ENCODE measurements at places on chromosomes 4 and X. TPM values are rescaled to one million over a fixed set of nuclear protein-coding genes. Genes with fewer than 3 reads are reported as not detected.
A peak's percentile ranks its signal among the peaks of the same experiment; 100 is the strongest.

DNA sequence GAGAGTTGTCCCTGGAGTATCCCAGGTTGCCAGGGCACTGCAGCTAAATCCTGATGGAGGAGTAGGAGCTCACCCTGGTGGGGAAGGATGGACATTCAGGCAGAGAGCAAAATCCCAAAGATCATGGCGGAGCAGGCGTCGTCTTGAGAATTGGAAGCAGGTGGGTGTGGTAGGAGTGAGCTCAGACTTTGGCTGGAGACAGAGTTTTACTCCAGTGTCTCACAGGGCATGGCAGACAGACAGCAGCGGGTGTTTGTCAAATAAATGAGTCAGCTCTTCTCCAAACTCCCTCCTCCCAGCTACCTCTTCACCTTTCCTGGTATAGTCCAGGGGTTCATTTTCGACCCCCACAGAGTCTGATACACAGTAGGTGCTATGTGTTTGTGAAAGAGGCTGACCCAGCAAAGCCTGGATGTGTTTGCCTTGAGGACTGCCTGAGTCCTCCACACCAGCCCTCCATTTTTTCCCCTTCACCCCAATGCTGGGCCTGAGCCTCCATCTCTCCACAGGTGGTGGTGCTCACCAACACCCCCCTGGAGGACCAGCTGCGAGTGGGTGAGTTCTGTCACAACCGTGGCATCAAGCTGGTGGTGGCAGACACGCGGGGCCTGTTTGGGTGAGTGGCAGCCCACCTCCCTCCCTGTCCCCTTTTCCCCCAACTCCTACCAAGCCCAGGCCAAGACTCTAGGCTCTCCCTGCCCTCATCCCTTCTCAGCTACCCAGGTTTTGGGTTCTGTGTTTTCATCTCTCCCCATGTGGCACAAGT, 6.9 kb downstream of the UBA1 start:
- peaks cover 83% of the 10 kb centered on the region for H3K36me3 ChIP-seq
- H3K27me3 ChIP-seq = no peaks in the 10 kb centered on the region
- DNase-seq = peak; percentile 65
- no peak overlapping the region for H3K4me3 ChIP-seq
- peaks cover 18% of the 10 kb centered on the region for H3K4me1 ChIP-seq

DNA sequence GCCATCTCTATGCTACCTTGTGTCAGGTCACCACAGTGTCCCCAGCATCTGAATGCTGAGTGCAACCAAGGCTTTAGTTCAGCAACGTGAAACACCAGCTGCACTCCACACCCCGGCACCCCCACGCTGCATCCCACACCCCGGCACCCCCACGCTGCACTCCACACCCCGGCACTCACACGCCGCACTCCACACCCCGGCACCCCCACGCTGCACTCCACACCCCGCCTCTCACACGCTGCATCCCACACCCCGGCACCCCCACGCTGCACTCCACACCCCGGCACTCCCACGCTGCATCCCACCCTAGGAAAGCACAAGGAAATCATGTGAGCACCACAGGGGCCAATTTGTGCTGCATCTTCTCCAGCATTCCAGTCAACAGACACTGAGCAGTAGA, 199.8 kb upstream of the FRG1 start:
- H3K4me3 ChIP-seq = no peak overlapping the region
- no peak overlapping the region for H3K27ac ChIP-seq
- no peaks in the 10 kb centered on the region for H3K27me3 ChIP-seq
- H3K4me1 ChIP-seq = no peaks in the 10 kb centered on the region

- H3K4me3 ChIP-seq = no peak overlapping the region
- peaks cover 3% of the 10 kb centered on the region for H3K4me1 ChIP-seq
- peaks cover 5% of the 10 kb centered on the region for H3K36me3 ChIP-seq
- peak; percentile 57 for DNase-seq
- no peaks in the 10 kb centered on the region for H3K27me3 ChIP-seq
Measured at GRCh38 chr4:5524446-5525299, 183.7 kb downstream of the EVC2 start.

GRCh38 chrX:67624325-67624724, 80.5 kb downstream of the AR start:
- H3K27me3 ChIP-seq = no peaks in the 10 kb centered on the region
- no peak overlapping the region for H3K4me3 ChIP-seq
- DNase-seq = no peak
- no peaks in the 10 kb centered on the region for H3K36me3 ChIP-seq
- no peaks in the 10 kb centered on the region for H3K4me1 ChIP-seq

DNA sequence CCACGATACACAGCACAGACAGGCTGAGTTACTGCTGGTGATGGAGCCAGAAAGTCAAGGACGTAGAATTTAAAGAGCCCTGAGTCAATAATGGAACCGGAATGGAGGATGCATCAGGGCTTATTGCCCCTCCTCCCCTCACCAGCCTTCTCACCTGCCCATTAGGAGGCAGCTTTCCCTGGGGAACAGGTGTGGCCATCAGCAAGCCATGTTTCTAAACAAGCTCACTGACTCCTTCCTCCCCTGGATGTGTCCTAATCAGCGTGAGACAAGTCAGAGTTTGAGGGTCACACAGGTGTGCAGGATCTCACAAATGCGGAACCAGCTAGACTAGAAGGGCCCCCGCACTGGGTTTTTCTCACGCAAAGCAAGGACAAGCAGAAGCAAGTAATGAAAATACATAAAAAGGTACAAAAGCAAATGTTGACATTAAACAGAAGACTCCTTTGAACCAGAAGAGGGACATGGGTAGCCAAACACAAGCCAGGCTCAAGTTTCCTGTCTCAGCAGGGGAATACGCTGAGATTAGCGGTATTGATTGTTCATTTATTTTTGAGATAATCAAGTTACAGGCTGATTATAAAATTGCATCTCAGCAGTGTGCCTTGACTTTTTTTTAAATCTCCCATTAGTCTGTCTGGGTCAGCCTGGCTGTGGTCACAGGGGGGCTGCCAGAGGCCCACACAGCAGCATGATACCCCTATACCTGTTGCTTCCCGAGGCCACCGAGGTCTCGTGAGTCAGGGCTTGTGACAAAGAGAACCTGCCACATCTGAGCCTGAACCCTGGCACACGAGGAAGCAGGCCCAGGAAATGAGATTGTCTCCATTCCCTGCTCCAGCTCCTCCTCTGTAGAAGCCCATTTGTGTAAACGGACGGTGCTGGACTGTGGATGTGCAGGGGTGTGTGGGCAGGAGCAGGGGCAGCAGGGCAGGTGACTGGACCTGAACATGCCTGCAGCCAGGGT, 37.4 kb downstream of the CCKAR start:
- no peak overlapping the region for H3K4me3 ChIP-seq
- 0 out of 2 replicates have a peak, but pooled peaks cover 3% of the 10 kb centered on the region for H3K27me3 ChIP-seq
- H3K4me1 ChIP-seq = peaks cover 8% of the 10 kb centered on the region

DNA sequence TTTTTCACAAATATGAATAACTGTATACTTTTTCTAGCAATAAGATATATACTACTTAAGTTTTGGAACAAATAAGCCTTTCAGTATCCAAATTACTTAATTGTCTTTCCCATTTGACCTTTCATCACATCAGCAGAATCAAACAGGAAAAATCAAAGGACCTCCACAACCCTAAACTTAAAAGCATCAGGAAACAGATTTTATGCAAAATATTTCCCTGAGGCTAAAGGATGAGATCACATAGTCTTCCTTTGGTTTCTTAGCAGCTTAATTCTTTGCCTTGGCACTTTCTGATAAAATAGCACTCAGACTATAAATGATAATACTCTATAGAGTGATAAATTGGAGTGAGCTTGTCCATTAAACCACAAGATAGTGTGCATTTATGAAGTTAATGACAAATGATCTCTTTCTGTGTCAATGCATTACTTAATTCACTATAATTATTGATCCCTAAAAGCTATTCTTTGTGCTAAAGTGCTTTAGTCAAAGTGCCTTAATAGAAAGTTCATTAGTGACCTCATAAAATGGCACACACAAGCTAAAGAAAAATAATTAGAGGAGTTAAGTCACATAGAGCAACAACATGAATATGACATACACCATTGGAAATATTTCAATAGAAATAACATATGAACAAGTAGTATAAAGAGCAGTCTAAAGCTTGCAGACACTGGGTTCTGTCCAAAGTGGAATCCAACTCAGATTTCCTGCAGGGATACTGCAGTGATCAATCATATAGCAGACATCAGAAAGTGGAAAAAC, 15.7 kb upstream of the NDST3 start:
- no peaks in the 10 kb centered on the region for H3K36me3 ChIP-seq
- no peak overlapping the region for H3K4me3 ChIP-seq
- H3K4me1 ChIP-seq = no peaks in the 10 kb centered on the region
- no peak for DNase-seq
- H3K27ac ChIP-seq = no peak overlapping the region
- H3K27me3 ChIP-seq = no peaks in the 10 kb centered on the region

DNA sequence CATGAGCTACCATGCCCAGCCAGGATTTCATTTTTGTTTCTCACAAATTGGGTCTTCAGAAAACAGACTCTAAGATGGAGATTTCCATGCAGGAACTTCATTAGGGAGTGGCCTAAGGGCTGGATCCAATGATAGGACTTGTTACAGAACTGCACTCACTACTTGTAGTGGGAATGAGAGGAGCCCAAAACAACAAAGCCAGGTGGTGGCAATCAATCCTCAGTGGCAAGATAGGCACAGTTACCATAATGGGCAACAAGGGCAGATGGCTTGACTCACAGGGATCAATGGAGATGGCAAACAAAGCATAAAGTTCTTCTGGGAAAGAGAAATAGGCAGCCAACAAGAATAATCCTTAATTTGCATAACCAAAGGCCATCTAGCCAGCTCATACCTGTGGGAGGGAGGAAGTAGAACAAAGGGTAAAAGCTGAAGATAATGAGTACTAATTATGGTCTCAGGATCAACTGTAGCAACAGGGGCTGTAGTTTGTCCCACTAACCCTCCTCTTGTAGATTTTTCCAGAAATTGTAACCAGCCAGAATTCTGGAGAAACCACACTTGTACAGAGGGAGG, 72.8 kb upstream of the MAPK10 start:
- no peak overlapping the region for H3K27ac ChIP-seq
- no peaks in the 10 kb centered on the region for H3K27me3 ChIP-seq
- no peaks in the 10 kb centered on the region for H3K4me1 ChIP-seq
- DNase-seq = no peak
- no peak overlapping the region for H3K4me3 ChIP-seq

- DNase-seq = peak; percentile 12
- H3K27me3 ChIP-seq = no peaks in the 10 kb centered on the region
- no peak overlapping the region for H3K27ac ChIP-seq
- H3K4me3 ChIP-seq = no peak overlapping the region
Measured at GRCh38 chr4:173076903-173077634, 91.5 kb upstream of the GALNT7 start.

DNA sequence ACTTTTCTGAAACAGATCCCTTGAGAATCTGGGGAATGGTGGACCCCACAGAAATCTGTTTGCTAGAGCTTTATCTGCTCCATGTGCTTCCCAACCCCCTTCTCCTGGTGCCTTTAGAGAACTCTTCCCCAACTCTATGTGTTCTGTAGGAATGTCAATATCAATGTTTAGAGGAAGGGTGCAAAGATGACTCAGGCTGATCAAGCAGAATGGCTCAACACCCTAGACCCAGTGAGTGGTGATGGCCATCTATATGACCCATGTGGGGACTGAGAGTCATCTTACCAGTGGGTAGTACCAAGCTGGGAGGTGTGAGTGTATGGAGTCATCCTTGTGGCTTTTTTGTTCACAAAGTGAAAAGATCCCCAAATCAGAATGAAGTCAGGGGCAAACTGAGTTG, 143.5 kb downstream of the RAB28 start:
- no peak for DNase-seq
- H3K4me1 ChIP-seq = no peaks in the 10 kb centered on the region
- H3K27ac ChIP-seq = no peak overlapping the region
- H3K36me3 ChIP-seq = no peaks in the 10 kb centered on the region
- peaks cover 5% of the 10 kb centered on the region for H3K27me3 ChIP-seq

- H3K4me3 ChIP-seq = no peak overlapping the region
- H3K27me3 ChIP-seq = no peaks in the 10 kb centered on the region
- H3K27ac ChIP-seq = no peak overlapping the region
- H3K4me1 ChIP-seq = no peaks in the 10 kb centered on the region
- no peaks in the 10 kb centered on the region for H3K36me3 ChIP-seq
Measured at GRCh38 chrX:135740681-135741149, 27.3 kb downstream of the CT45A1 start.

GRCh38 chr4:109410776-109411175, 22.8 kb upstream of the SEC24B start:
- H3K27ac ChIP-seq = no peak overlapping the region
- DNase-seq = peak; percentile 53
- no peaks in the 10 kb centered on the region for H3K27me3 ChIP-seq
- H3K36me3 ChIP-seq = no peaks in the 10 kb centered on the region

The ZGRF1 gene
- total RNA-seq = 10.0 TPM

The CLDN34 gene
- total RNA-seq = not detected

The BTC gene
- not detected for total RNA-seq

The MAGEB10 gene
- not detected for total RNA-seq

The SPANXA1 gene
- total RNA-seq = not detected
